ENCODE measurements at places on chromosomes 1 and 21. TPM values are rescaled to one million over a fixed set of nuclear protein-coding genes. Genes with fewer than 3 reads are reported as not detected.

- no peak for DNase-seq
These were observed 28.3 kb downstream of the CFH start for GRCh38 chr1:196680107-196680506.

EGLN1 gene
- 30.1 TPM for total RNA-seq

SLC9C2 gene
- not detected for total RNA-seq

- DNase-seq, result no peak
These were observed 54.2 kb downstream of the HIVEP3 start for GRCh38 chr1:41864471-41865040.

DNA sequence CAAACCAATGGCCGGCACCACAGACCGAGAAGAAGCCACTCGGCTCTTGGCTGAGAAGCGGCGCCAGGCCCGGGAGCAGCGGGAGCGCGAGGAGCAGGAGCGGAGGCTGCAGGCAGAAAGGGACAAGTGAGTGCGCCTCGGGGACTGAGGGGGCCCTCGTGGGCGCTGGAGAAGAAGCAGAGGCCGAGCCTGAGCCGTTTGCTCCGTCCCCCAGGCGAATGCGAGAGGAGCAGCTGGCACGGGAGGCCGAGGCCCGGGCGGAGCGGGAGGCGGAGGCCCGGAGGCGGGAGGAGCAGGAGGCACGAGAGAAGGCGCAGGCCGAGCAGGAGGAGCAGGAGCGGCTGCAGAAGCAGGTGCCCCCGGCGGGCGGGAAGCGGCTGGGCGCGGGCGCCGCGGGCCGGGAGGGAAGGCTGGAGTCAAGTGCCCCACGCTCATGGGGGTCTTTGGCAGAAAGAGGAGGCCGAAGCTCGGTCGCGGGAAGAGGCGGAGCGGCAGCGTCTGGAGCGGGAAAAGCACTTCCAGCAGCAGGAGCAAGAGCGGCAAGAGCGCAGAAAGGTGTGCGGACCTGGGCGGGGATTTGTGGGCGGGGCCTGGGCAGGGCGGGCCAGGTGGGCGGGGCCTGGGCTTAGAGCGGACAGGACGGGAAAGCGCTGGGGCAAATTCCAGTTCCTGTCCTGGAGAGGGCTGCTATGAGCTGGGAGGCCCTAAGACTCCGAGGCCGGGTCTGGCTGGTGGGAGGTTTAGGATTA, 22.7 kb downstream of the MAP7D1 start:
- no peak for DNase-seq
